Hematopoietic multipotent progenitor cell (in vitro differentiated cells): ENCODE measurements at places on chromosomes 12 and 14. TPM values are rescaled to one million over a fixed set of nuclear protein-coding genes. Genes with fewer than 3 reads are reported as not detected.

DNA sequence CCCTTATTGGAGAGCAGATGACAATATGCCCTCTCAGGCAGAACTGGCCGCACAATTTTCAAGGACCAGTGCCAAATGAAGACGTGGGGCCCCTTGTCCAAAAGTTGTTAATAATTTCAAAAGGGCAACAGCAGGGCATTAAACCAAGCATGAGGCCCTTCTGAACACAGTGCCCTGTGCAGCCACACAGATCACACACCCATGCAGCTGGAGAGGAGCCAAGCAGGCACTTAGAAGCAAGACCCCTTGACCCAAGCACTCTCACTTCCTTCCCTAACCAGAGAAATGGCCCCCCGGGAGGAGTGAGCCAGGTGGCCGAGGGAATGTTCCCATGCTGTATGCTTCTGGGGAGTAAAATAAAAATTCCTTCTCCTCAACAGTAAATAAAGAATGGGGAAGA, 114.0 kb upstream of the TMPO start:
- DNase-seq = no peak

Gene NFE2
- total RNA-seq = 318 TPM

DNA sequence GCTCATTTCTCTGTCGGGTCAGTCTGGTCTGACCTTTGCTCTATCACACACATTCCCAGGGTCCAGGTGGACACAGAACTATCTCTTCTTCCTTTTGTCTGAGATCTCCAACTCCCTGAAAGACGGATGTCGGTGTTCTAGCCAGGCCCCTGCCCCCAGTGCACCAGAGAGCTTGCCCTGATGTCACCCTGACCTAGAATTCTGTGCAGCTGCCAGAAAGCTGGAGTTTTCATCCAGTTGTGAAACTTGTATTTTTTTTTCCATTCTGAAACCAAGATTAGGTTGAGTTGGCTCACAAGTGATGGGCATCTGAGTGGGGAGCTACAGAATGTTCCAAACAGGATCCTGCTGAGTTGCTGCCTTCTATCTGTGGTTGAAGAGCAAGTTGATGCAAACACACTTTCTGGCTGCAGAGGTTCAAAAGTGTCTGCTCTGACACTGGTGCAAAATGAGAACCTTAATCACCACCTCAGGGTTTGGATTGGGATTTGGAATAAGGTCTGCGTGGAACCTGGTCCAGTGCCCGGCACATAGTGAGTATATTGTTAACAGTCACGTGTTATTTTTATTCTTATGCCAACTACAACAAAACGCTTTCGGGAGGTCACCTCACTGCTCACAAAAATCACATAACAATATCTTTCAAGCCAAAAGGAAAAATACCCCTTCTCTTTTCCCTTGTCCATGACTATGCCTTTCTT, 211.5 kb downstream of the SLC15A4 start:
- no peak for DNase-seq

- DNase-seq = no peak
Measured at GRCh38 chr14:101476258-101476915, 84.9 kb upstream of the DIO3 start.

DNA sequence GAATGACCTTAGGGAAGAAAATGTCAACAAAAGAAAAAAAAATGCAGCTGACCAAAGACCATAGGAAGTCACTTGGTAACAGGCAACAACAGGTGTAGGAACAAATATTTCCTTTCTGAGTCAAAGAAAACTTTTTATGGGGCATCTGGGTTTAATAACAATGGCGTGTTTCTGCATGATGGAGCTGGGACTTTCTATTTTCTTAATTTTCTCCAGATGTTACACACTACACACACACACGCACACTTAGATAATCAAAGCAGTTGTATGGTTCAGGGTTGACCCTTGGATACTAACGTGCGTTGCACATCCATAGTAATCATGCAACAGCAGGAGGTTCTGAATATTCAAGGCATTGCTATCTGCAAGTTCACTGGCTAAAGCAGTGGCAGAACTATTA, 47.9 kb upstream of the NTF3 start:
- DNase-seq = no peak

DNA sequence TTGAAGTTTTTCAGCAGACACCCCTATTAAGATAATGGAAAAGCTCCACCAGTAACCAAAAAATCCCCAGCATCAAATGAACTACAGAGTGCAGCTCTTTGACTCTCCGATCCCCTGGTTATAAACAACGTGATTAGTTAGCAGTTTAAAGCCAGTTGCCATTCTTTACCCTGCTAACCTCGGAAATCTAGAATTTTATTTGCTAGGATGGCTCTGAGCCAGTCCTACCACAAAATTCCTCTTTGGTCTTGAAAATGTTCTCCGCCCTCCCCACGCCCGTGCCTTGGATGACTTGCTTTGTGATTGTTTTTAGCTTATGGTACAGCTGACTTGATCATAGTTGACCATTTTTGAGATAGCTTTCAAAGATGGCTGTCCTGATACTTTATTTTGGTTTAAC, 1.2 kb downstream of the KLHDC2 start:
- no peak for DNase-seq

Gene TAS2R30
- total RNA-seq = 7.8 TPM

GRCh38 chr12:32777159-32777558, 21.5 kb upstream of the YARS2 start:
- DNase-seq = no peak

GRCh38 chr14:30906752-30907658, 32.6 kb downstream of the COCH start:
- DNase-seq = peak; percentile 33
